ENCODE measurements at places on chromosomes 16 and 17. TPM values are rescaled to one million over a fixed set of nuclear protein-coding genes. Genes with fewer than 3 reads are reported as not detected.

DNA sequence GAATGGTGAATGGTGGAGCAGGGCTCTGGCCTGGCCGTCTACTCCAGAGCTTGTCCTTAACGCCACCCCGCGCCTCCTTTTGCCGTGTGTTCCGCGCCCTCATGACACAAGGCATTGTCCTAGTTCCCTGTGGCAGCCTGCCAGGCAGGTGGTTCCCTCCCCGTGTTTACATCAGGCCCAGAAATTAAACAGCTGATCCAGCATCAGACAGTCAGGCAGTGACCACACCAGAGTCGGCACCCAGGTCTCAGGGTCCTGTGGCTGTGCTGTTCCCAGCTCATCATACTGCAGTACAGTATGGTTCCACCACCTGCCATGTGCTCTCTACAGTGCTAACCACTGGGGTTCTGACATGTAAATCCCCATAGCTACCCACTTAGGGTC lies 119.7 kb downstream of the RAB11FIP4 start:
- H3K27me3 ChIP-seq: no peaks in the 10 kb centered on the region
- H3K4me1 ChIP-seq: no peaks in the 10 kb centered on the region
- no peak overlapping the region for H3K4me3 ChIP-seq

DNA sequence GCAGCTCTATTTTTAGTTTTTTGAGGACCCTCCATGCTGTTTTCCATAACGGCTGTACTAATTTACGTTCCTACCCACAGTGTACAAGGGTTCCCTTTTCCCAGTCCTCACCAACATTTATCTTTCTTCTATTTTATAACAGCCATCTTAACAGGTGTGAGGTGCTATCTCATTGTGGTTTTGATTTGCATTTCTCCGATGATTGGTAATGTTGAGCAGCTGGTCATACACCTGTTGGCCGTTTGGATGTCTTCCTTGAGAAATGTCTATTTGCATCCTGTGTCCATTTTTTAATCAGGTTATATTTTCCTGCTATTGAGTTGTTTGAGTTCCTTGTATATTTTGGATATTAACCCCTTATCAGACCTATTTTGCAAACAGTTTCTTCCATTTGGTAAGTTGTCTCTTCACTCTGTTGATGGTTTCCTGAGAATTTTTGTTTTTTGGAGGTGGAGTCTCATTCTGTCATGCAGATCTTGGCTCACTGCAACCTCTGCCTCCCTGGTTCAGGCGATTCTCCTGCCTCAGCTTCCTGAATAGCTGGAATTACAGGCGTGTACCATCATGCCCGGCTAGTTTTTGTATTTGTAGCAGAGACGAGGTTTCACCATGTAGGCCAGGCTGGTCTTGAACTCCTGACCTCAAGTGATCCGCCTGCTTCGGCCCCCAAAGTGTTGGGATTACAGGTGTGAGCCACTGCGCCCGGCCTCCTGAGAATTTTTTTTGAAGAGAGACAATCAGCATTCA lies 279.6 kb downstream of the SNX29 start:
- no peak for DNase-seq
- no peaks in the 10 kb centered on the region for H3K27me3 ChIP-seq
- H3K27ac ChIP-seq: no peak overlapping the region
- H3K4me1 ChIP-seq: no peaks in the 10 kb centered on the region
- no peaks in the 10 kb centered on the region for H3K36me3 ChIP-seq

GRCh38 chr17:33469911-33470310 lies 176.8 kb upstream of the ASIC2 start:
- no peaks in the 10 kb centered on the region for H3K27me3 ChIP-seq
- H3K4me3 ChIP-seq: no peak overlapping the region
- no peak for DNase-seq
- no peaks in the 10 kb centered on the region for H3K4me1 ChIP-seq
- no peak overlapping the region for H3K27ac ChIP-seq

DNA sequence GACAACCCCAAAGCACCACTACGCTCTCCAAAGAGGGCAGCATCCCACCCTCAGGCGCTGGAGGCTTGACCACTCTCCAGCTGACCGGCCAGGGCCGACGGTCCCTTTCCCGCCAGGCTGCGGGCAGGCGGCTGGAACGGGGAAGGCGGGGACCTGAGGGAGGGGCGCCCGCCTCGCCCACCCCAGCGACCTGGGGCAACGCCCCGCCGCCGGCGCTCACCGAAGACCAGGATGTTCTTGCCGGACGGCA lies 431 bp downstream of the DYNC1LI2 start:
- no peaks in the 10 kb centered on the region for H3K36me3 ChIP-seq
- H3K27me3 ChIP-seq: no peaks in the 10 kb centered on the region
- peak overlapping the region; percentile 92 for H3K27ac ChIP-seq
- peak overlapping the region; percentile 93 for H3K4me3 ChIP-seq
- DNase-seq: no peak

DNA sequence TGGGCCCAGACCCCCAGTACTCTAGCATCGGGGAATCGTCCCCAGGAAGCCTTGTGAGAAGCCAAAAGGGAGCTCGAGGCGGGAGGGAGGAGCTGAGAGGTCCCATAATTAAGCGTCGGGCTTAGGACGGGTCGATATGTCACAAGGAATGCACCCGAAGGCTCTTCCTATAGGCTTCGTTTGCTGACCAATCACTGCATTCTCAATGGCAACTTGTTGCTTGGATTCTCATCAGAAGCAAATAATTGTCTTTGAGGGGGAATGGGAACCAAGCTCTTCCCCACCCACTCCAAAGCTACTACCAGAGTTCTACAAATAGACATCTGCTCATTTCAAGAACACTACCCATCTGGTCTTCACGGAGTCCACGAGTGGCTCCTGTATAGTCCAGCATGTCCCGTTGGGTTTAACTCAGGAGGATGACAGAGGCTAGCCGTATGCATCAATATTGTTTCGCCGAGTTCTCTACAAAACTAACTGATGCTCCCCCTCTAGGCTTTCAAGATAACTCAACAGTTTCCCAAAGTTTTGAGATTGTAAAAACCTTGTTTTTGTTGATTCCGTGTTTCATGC lies 628 bp upstream of the BLMH start:
- peaks cover 6% of the 10 kb centered on the region for H3K4me1 ChIP-seq
- no peak for DNase-seq
- no peaks in the 10 kb centered on the region for H3K27me3 ChIP-seq

GRCh38 chr17:7997186-7997585 lies 5.2 kb upstream of the GUCY2D start:
- no peaks in the 10 kb centered on the region for H3K27me3 ChIP-seq
- DNase-seq: no peak
- peaks cover under 1% of the 10 kb centered on the region for H3K4me1 ChIP-seq
- no peaks in the 10 kb centered on the region for H3K36me3 ChIP-seq
- H3K27ac ChIP-seq: no peak overlapping the region
- H3K4me3 ChIP-seq: no peak overlapping the region

- no peaks in the 10 kb centered on the region for H3K36me3 ChIP-seq
- peak overlapping the region; percentile 92 for H3K27ac ChIP-seq
- no peak for DNase-seq
- H3K4me1 ChIP-seq: peaks cover 6% of the 10 kb centered on the region
Observed at GRCh38 chr16:27314161-27314723, 468 bp downstream of the IL4R start.

DNA sequence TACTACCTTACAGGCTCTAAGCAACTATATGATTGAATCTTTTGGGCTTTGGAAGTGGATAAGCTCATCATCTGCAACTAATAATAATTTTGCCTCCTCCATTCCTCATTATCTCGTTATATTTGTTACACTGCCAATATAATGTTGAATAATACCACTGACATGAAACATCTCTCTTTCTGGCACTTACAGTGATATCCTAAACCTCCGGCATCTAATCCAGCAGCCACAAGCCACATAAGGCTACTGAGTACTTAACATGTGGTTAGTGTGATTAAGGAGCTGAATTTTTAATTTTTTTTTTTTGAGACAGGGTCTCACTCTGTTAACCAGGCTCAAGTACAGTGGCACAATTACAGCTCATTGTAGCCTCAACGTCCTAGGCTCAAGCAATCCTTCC lies 9.6 kb downstream of the CDC42EP4 start:
- no peak overlapping the region for H3K4me3 ChIP-seq
- no peak overlapping the region for H3K27ac ChIP-seq
- DNase-seq: no peak
- peaks cover 44% of the 10 kb centered on the region for H3K4me1 ChIP-seq
- H3K27me3 ChIP-seq: no peaks in the 10 kb centered on the region

DNA sequence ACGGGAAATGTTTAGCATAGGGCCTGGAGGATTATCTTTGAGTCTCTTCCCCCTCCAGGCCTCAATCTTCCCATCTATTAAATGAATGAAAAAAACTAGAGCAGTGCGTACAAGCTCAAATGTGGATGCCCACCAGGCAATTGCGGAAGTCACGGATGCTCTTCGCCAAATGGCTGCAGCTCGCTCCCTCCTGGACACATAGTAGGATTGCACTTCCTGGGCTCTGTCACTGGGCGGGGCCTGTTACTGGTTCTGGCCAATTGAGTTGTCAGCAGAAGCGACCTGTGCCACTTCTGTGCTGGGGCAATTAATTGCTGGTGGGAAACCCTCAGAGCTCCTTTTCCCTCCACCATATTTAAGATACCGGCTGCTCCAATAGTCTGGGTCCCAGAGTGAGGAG lies 168.2 kb upstream of the IRX6 start:
- no peak overlapping the region for H3K4me3 ChIP-seq
- DNase-seq: no peak
- no peaks in the 10 kb centered on the region for H3K4me1 ChIP-seq
- H3K36me3 ChIP-seq: no peaks in the 10 kb centered on the region
- no peak overlapping the region for H3K27ac ChIP-seq
- no peaks in the 10 kb centered on the region for H3K27me3 ChIP-seq

GRCh38 chr17:79331492-79331891 lies 256.9 kb downstream of the ENGASE start:
- H3K27me3 ChIP-seq: peaks cover 3% of the 10 kb centered on the region
- no peaks in the 10 kb centered on the region for H3K4me1 ChIP-seq
- DNase-seq: no peak
- H3K27ac ChIP-seq: no peak overlapping the region
- no peak overlapping the region for H3K4me3 ChIP-seq

The ANKS4B gene
- not detected for total RNA-seq
